ENCODE measurements at places on chromosomes 16 and 17. TPM values are rescaled to one million over a fixed set of nuclear protein-coding genes. Genes with fewer than 3 reads are reported as not detected.

Gene TP53
- total RNA-seq: 64.5 TPM

Gene TIMP2
- total RNA-seq: 7.5 TPM

Gene KRTAP1-5
- not detected for total RNA-seq

Gene PNMT
- total RNA-seq: not detected

Gene ABCC12
- not detected for total RNA-seq

Gene NOTUM
- total RNA-seq: not detected

Gene WFDC1
- total RNA-seq: not detected

Gene CES5A
- not detected for total RNA-seq

Gene ABCC3
- 28.4 TPM for total RNA-seq

Gene CCL16
- total RNA-seq: not detected

Gene SDR42E2
- total RNA-seq: not detected

Gene RNF135
- total RNA-seq: 12.6 TPM

Gene SYNGR3
- total RNA-seq: 1.8 TPM

Gene SLC12A3
- not detected for total RNA-seq

Gene CHP2
- not detected for total RNA-seq

Gene DUS2
- total RNA-seq: 26.6 TPM

Gene C16orf96
- not detected for total RNA-seq

Gene KRT36
- total RNA-seq: not detected

Gene LRRC45
- 15.9 TPM for total RNA-seq

Gene GNAO1
- total RNA-seq: 0.07 TPM

Gene C16orf86
- 1.2 TPM for total RNA-seq

Gene CCDC154
- total RNA-seq: 0.07 TPM

Gene TPSD1
- not detected for total RNA-seq

Gene PAM16
- total RNA-seq: 42.8 TPM

Gene CANT1
- 67.2 TPM for total RNA-seq

Gene SULT1A4
- total RNA-seq: 1.7 TPM

Gene KRTAP4-4
- not detected for total RNA-seq

Gene SPNS2
- 0.35 TPM for total RNA-seq

Gene NOXO1
- 1.9 TPM for total RNA-seq

Gene TLCD2
- 0.60 TPM for total RNA-seq

Gene CA7
- total RNA-seq: not detected

Gene SLC16A11
- total RNA-seq: 0.24 TPM

Gene NOD2
- total RNA-seq: 1.1 TPM

Gene PRSS27
- total RNA-seq: 0.21 TPM

Gene LRRC37A
- total RNA-seq: 2.3 TPM

Gene CBX8
- total RNA-seq: 4.5 TPM

Gene PRM1
- total RNA-seq: not detected

Gene CYB5B
- 171 TPM for total RNA-seq

Gene GSE1
- total RNA-seq: 8.2 TPM

Gene NOB1
- total RNA-seq: 47.3 TPM

Gene PSMD3
- 160 TPM for total RNA-seq

Gene HEXD
- total RNA-seq: 10.4 TPM

Gene TNFRSF13B
- total RNA-seq: not detected

Gene SLC5A11
- total RNA-seq: not detected

Gene STH
- not detected for total RNA-seq

Gene FBXO39
- 0.92 TPM for total RNA-seq

Gene TADA2A
- total RNA-seq: 16.0 TPM

Gene CCDC144A
- 2.4 TPM for total RNA-seq

Gene ZNF624
- 4.0 TPM for total RNA-seq

Gene CSH2
- not detected for total RNA-seq

Gene GRAP
- total RNA-seq: 0.14 TPM

Gene AIPL1
- not detected for total RNA-seq

Gene TMIGD1
- total RNA-seq: not detected

Gene STXBP4
- 7.8 TPM for total RNA-seq

Gene ATP1B2
- total RNA-seq: not detected

Measured in foreskin keratinocyte (primary cell).